ENCODE measurements at places on chromosomes 7 and 10. TPM values are rescaled to one million over a fixed set of nuclear protein-coding genes. Genes with fewer than 3 reads are reported as not detected.

- H3K4me3 ChIP-seq = no peak overlapping the region
- no peak overlapping the region for H3K27ac ChIP-seq
- no peaks in the 10 kb centered on the region for H3K4me1 ChIP-seq
- no peaks in the 10 kb centered on the region for H3K27me3 ChIP-seq
- DNase-seq = no peak
Measured at GRCh38 chr10:63094405-63094804, 38.7 kb upstream of the NRBF2 start.

GRCh38 chr7:33753881-33754525, 151.3 kb upstream of the BMPER start:
- H3K27me3 ChIP-seq = no peaks in the 10 kb centered on the region
- no peak for DNase-seq
- no peaks in the 10 kb centered on the region for H3K36me3 ChIP-seq
- H3K4me3 ChIP-seq = no peak overlapping the region
- peaks cover 8% of the 10 kb centered on the region for H3K4me1 ChIP-seq
- H3K27ac ChIP-seq = no peak overlapping the region

GRCh38 chr7:155851892-155852291, 39.6 kb upstream of the SHH start:
- no peak overlapping the region for H3K4me3 ChIP-seq
- no peaks in the 10 kb centered on the region for H3K36me3 ChIP-seq
- no peaks in the 10 kb centered on the region for H3K4me1 ChIP-seq
- DNase-seq = peak; percentile 30

- no peaks in the 10 kb centered on the region for H3K4me1 ChIP-seq
- no peaks in the 10 kb centered on the region for H3K27me3 ChIP-seq
- H3K36me3 ChIP-seq = no peaks in the 10 kb centered on the region
- no peak overlapping the region for H3K27ac ChIP-seq
- H3K4me3 ChIP-seq = no peak overlapping the region
- no peak for DNase-seq
Measured at GRCh38 chr10:120770496-120770895, 80.7 kb upstream of the WDR11 start.

GRCh38 chr10:129390147-129390546, 76.9 kb upstream of the MGMT start:
- H3K27me3 ChIP-seq = peaks cover 17% of the 10 kb centered on the region
- DNase-seq = no peak
- no peak overlapping the region for H3K4me3 ChIP-seq

- DNase-seq = peak; percentile 80
- peaks cover 9% of the 10 kb centered on the region for H3K36me3 ChIP-seq
- H3K4me3 ChIP-seq = no peak overlapping the region
- H3K4me1 ChIP-seq = no peaks in the 10 kb centered on the region
- H3K27me3 ChIP-seq = no peaks in the 10 kb centered on the region
Measured at GRCh38 chr10:89342206-89342958, 14.6 kb downstream of the IFIT3 start.

- no peaks in the 10 kb centered on the region for H3K4me1 ChIP-seq
- DNase-seq = no peak
- no peak overlapping the region for H3K27ac ChIP-seq
- no peaks in the 10 kb centered on the region for H3K36me3 ChIP-seq
- no peaks in the 10 kb centered on the region for H3K27me3 ChIP-seq
Measured at GRCh38 chr7:31105256-31105950, 53.3 kb downstream of the ADCYAP1R1 start.

DNA sequence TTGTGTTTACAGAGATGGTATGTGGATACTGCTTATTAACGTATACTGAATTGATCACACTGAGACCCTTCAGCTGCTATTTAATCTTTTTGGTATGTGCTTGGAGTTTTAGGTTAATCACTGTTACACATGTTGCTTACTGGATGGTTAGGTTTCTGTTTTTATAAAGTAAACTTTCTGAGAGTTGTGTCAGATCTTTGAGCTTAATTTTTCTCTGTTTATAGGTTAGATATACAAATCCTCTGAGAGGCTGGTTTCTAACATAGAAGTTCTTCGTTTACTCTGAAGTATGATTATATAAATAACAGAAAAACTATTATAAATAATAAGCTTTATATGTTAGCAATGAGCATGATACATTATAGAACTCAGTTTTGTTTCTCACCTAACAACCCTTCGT, 123.1 kb downstream of the NSUN6 start:
- H3K27me3 ChIP-seq = no peaks in the 10 kb centered on the region
- no peak overlapping the region for H3K27ac ChIP-seq
- H3K4me1 ChIP-seq = peaks cover 19% of the 10 kb centered on the region
- no peak for DNase-seq

Gene MSS51
- 2.5 TPM for total RNA-seq

DNA sequence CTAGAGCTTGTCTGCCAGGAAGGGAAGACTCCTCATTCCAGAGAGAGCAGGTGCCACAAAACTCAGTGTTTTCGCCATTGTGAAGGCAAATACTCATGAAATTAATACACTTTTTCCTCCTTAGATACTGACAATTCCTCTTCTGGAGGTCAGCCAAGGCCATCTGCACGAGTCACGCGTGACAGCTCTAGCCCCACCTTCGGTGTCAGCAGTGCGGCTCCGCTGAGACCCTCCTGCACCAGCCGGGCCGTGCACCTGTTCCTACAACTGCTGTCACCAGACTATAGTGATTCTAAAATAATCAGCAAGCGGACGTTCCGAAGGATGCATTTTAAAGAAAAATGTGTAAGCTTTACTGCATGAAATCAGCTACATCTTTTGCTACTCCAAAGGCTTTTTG, 127.7 kb downstream of the DIP2C start:
- no peak overlapping the region for H3K4me3 ChIP-seq
- H3K27me3 ChIP-seq = no peaks in the 10 kb centered on the region
- DNase-seq = no peak
- H3K36me3 ChIP-seq = no peaks in the 10 kb centered on the region
- no peak overlapping the region for H3K27ac ChIP-seq

Gene STEAP1
- total RNA-seq = 14.1 TPM

Gene GPR37
- total RNA-seq = 2.3 TPM

Gene HECW1
- total RNA-seq = 1.5 TPM

DNA sequence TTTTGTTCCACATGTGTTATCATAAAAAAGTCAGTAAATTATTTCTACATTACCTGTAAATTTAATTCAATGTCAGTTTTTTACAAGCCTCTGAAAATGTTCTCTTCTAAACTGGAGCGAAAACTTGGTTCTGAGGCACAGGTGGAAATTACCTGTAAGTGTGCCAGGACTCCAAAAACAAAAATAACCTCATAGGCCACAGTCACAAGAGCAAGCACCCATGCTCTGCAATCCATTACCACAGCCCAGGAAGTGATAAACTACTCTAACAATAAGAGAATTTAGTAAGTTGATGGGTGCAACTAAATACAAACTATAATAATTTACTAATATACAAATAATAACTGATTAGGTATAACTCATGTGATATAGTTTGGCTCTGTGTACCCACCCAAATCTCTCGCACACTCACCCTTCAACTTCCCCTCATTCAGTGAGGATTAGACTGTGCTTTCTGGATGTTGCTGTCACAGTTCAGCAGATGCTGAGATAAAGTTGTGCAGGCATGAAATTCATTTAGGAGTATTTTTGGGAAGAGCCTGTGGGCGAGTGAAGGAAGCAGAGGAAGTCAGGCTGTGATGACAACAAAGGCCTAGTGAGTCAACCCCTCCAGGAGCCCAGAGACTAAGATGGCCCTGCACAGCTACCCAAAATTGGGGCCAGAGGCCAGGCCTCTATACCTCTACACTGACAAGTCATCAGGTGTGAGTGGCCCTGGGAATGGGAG, 16.3 kb upstream of the GIMAP6 start:
- no peak for DNase-seq
- H3K27ac ChIP-seq = no peak overlapping the region
- no peaks in the 10 kb centered on the region for H3K36me3 ChIP-seq
- no peaks in the 10 kb centered on the region for H3K27me3 ChIP-seq
- H3K4me3 ChIP-seq = no peak overlapping the region

- no peaks in the 10 kb centered on the region for H3K4me1 ChIP-seq
- no peaks in the 10 kb centered on the region for H3K36me3 ChIP-seq
- H3K27ac ChIP-seq = no peak overlapping the region
- H3K4me3 ChIP-seq = no peak overlapping the region
- no peak for DNase-seq
Measured at GRCh38 chr10:96714031-96714590, 6.2 kb downstream of the PIK3AP1 start.

Gene CYP26C1
- total RNA-seq = not detected

GRCh38 chr10:31590023-31590800, 271.2 kb downstream of the ZEB1 start:
- no peaks in the 10 kb centered on the region for H3K27me3 ChIP-seq
- H3K4me3 ChIP-seq = no peak overlapping the region
- H3K27ac ChIP-seq = no peak overlapping the region
- no peak for DNase-seq
- H3K4me1 ChIP-seq = no peaks in the 10 kb centered on the region
- no peaks in the 10 kb centered on the region for H3K36me3 ChIP-seq

DNA sequence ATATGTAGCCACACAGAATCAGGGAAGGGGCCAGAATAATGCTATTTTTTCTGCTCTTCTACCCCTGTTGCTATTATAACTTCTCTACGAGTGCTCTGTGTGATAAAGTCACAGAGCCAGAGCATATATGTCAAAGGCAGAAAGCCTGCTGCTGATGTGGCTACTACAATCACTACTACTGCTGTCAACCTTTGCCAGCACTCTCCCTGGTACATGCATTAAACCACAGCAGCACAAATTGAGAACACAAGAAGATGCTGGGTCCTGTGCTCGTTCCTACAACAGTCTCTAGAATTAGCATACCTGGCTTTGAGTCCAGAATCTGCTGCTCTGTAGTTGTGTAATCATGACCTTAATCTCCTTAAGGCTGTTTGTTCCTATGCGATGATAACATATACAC, 108.6 kb downstream of the SEMA3A start:
- H3K27me3 ChIP-seq = no peaks in the 10 kb centered on the region
- H3K36me3 ChIP-seq = no peaks in the 10 kb centered on the region
- DNase-seq = no peak

- H3K27me3 ChIP-seq = no peaks in the 10 kb centered on the region
- no peaks in the 10 kb centered on the region for H3K36me3 ChIP-seq
- no peak for DNase-seq
- no peak overlapping the region for H3K27ac ChIP-seq
Measured at GRCh38 chr7:158164101-158165095, 423.2 kb downstream of the PTPRN2 start.

DNA sequence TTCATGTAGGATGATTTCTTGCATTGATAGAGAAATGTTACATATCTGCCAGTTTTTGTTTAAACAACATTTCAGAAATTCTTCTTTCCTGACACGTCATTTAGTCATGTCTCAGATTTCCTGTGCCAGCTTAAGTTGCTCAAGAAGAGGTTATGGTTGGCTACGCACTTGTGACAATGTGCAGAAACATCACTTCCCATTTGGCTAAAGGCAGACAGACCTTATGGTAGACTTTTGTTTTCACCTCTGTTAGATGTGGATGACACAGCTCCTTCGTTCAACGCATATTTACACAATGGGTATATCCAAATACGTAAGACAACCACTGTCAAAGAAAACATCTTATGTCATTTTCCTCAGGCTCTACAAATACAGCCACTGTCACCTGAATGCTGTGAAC, 125.8 kb downstream of the DOCK4 start:
- no peaks in the 10 kb centered on the region for H3K36me3 ChIP-seq
- H3K27me3 ChIP-seq = no peaks in the 10 kb centered on the region
- no peaks in the 10 kb centered on the region for H3K4me1 ChIP-seq
- DNase-seq = no peak
- H3K27ac ChIP-seq = no peak overlapping the region
- H3K4me3 ChIP-seq = no peak overlapping the region

- no peak overlapping the region for H3K27ac ChIP-seq
- no peak overlapping the region for H3K4me3 ChIP-seq
- no peak for DNase-seq
- H3K4me1 ChIP-seq = peaks cover 10% of the 10 kb centered on the region
- H3K27me3 ChIP-seq = no peaks in the 10 kb centered on the region
- H3K36me3 ChIP-seq = no peaks in the 10 kb centered on the region
Measured at GRCh38 chr10:66637273-66638036, 288.4 kb upstream of the LRRTM3 start.

- no peaks in the 10 kb centered on the region for H3K4me1 ChIP-seq
- no peaks in the 10 kb centered on the region for H3K27me3 ChIP-seq
- H3K36me3 ChIP-seq = no peaks in the 10 kb centered on the region
- DNase-seq = no peak
Measured at GRCh38 chr10:124177180-124177518, 83.8 kb upstream of the CHST15 start.

DNA sequence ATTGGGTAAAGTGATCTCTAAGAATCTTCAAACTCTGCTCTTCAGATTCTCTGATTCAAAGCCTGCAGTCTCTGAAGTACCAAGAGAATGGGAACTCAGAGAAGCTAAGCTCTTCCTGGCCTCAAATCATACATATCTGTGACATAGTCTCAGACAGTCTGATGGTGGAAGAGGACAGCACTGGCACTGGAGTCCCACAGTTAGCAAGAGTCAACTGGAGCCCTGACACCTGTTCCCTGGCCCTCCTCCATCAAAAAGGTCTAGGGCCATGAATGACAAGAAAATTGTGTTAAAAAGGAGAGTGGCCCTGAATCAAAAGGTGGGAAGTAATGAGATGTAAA, 37.7 kb downstream of the PRSS2 start:
- DNase-seq = no peak
- no peak overlapping the region for H3K4me3 ChIP-seq
- no peaks in the 10 kb centered on the region for H3K36me3 ChIP-seq
- no peaks in the 10 kb centered on the region for H3K4me1 ChIP-seq
- H3K27ac ChIP-seq = no peak overlapping the region

- no peak overlapping the region for H3K27ac ChIP-seq
- H3K4me3 ChIP-seq = no peak overlapping the region
- no peaks in the 10 kb centered on the region for H3K27me3 ChIP-seq
- H3K36me3 ChIP-seq = no peaks in the 10 kb centered on the region
- DNase-seq = peak; percentile 41
Measured at GRCh38 chr10:128029731-128030369, 96.4 kb downstream of the MKI67 start.

GRCh38 chr10:1128115-1128514, 71.9 kb downstream of the WDR37 start:
- no peaks in the 10 kb centered on the region for H3K27me3 ChIP-seq
- H3K36me3 ChIP-seq = peaks cover 18% of the 10 kb centered on the region
- no peak overlapping the region for H3K4me3 ChIP-seq
- peaks cover 7% of the 10 kb centered on the region for H3K4me1 ChIP-seq
- no peak overlapping the region for H3K27ac ChIP-seq
- no peak for DNase-seq
